ENCODE measurements at places on chromosomes 6 and 20. TPM values are rescaled to one million over a fixed set of nuclear protein-coding genes. Genes with fewer than 3 reads are reported as not detected.

DNA sequence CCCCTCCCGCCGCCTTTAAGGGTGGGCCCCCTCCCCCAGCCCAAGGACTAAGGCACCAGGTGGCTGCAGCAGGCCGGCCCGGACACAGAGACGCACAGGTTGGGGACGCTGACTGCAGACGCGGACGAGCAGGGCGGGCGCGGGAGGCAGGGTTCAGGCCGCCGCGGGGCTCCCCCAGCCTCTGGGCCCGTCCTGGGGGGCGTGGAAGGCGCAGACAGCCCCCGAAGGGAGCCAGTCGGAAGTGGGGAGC lies 9.3 kb downstream of the DUSP15 start:
- DNase-seq: peak; percentile 75

DNA sequence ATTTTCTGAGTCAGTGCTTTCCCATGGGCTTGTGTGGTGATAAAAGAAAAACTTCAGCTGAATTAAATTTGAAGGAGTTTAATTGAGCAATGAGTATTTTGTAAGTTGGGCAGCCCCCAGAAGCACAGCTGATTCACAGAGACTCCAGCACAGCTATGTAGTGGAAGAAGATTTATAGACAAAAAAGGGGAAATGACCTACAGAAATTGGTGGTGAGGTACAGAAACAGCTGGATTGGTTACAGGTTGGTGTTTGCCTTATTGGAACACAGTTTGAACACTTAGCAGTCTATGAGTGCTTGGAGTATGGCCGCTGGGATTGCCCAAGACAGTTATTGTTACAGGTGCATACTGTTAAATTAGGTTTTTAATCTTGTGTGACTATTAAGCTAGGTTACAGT lies 96.9 kb upstream of the PTPRK start:
- DNase-seq: no peak

DNA sequence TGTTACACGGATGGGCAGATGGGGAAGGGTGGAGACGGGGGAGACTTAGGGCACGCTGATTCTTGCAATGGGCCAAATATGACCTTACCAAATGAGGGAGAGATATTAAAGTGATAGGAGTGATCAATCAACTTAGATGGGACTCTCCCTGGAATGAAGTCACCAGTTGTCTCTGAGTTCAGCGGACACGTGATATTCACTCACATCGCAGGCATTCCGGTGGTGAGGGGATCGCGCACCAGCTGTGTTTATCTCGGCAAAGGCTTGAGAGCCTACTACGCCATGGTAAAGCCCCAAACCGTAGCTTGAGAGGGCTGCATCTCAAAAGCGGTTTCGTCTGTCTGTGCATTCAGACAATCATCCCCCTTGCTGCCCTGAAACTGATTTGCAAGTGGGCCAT lies 5.5 kb downstream of the BMP7 start:
- no peak for DNase-seq

DNA sequence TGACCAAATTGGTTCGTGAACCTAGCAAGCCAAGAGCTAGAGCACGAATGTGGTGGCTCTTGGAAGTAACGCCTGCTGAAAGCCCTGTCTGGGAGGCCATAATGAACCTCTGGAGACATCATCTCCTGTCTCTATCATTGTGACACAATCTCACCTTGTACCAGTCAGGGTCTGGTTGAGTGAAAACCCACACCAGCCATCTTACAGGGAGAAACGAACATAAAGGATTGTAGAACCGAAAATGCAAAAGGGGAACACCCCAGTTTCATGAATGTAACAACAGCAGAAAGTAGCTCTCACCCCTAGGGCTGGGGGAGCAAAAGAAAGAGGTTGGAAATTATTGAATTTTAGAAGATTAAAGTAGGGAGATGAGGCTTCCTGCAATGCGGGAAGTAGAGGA lies 50.9 kb upstream of the TAB2 start:
- DNase-seq: no peak

Gene CNR1
- total RNA-seq: 0.55 TPM

Gene DEFB124
- not detected for total RNA-seq
